ENCODE measurements at places on chromosomes 4 and X.
A peak's percentile ranks its signal among the peaks of the same experiment; 100 is the strongest.

DNA sequence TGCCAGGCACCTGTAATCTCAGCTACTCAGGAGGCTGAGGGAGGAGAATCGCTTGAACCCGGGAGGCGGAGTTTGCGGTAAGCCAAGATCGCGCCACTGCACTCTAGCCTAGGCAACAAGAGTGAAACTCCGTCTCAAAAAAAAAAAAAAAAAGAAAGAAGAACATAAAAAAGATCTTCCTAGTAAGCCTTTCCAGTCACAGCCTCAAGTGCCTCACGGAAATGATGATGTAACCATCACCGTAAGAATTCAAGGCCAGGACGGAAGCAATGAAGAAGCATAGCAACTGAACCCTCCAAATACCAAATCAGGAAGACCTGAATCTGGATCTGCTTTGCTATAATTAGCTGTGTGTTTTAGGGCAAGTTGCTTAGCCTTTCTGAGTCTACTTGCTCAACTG lies 28.8 kb downstream of the RBM47 start:
- DNase-seq: no peak

GRCh38 chrX:140548985-140549384 lies 44.1 kb upstream of the SOX3 start:
- DNase-seq: no peak

DNA sequence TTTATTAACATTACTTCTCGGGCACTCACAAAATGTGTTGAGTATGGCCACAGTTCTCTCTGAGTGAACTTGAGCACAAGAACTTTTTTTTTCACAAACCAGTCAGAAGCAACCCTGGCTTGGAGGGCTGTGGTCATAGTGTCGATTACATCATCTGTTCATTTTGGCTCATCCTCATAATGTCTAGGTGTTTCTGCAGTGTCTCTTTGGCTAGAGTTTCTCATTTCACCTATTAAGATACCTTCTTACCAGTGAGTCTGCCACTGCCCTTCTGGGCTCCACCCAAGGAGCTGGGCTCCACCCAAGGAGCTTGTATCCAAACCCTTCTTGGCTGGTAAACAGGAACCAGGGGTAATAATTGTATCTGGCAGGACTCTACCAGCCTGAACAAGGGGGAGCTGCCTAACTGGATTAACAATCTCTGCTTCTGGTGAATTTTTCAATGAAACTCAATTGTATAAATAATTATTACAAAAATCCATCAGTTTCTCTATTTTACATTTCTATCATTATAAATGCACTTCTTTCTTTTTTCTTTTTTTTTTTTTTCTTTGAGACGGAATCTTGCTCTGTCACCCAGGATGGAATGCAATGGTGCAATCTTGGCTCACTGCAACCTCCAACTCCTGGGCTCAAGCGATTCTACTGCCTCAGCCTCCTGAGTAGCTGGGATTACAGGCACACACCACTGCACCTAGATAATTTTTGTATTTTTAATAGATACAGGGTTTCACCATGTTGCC lies 667.7 kb upstream of the SLIT2 start:
- no peak for DNase-seq

GRCh38 chr4:8108261-8108660 lies 50.4 kb downstream of the ABLIM2 start:
- DNase-seq: no peak

DNA sequence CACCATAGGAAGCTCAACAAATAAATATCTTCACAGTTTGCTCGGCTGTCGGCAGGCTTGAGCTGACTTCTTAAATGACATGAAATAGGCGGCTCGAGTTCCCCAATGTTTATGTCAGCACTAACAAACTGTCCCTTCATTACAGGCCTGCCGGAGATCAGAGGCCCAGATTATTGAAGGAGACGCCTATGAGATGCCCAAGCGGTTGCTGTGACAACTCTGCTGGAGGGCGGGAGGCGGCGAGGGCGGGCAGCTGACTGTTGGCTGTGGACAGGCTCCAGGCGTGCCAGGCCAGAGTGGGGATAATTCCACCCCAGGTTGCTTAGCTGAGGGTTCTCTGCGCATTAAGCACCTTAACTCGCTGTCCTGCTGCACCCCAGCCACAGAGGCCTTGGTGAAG lies 39.2 kb upstream of the MSX1 start:
- DNase-seq: no peak

DNA sequence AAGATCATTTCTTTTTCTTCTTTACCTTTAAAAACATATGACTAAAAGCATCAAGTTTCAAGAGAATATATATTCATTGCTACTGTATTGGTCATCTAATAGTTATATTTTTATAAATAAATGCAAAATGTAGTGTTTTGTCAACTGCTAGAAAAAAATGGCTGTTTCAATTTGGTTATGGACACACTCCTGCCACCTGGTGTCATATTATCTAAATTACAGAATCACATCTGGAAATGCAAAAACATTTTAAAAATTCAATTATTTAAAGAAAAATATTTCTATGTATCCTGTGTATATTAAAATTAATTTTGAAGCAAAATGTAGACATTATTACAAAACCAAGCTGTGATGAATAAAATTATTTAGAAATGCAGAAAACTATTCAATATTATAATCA lies 329.4 kb upstream of the PCDH18 start:
- DNase-seq: no peak

DNA sequence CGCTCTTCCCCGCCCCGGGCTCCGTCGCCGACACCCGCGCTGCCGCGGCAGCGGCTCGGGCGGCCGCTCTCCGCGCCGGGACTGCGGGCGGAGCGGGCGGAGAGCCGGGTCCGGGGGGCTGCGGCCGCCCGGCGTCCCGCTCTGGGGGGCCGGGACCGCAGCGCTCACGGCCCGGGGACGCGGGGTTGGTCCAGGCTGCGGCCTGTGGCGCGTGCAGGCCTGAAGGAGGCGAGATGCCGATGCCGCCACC lies 492 bp downstream of the GALNT7 start:
- no peak for DNase-seq

DNA sequence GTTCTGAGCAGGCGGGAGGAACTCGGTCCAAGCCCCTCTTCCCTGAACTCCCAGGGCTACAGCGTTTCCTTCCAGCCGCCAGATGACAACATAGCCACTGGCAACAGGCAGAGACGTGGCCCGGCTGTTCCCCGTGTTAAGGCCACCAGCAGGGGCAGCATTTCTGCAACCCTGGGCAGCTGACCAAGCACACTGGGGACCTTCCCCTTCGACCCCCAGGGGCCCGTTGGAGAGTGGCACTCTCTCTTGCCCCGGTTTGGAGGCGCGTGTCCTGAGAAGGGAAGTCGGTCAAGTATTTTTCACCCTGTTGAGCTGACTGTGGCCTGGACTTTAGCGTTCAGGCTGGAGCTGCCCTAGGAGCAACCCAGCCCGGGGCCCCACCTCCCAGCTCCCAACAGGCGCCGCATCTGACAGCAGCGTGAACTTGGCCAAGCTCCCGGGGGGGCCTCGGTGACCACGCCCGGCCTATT lies 37.6 kb downstream of the ZBTB49 start:
- DNase-seq: no peak

DNA sequence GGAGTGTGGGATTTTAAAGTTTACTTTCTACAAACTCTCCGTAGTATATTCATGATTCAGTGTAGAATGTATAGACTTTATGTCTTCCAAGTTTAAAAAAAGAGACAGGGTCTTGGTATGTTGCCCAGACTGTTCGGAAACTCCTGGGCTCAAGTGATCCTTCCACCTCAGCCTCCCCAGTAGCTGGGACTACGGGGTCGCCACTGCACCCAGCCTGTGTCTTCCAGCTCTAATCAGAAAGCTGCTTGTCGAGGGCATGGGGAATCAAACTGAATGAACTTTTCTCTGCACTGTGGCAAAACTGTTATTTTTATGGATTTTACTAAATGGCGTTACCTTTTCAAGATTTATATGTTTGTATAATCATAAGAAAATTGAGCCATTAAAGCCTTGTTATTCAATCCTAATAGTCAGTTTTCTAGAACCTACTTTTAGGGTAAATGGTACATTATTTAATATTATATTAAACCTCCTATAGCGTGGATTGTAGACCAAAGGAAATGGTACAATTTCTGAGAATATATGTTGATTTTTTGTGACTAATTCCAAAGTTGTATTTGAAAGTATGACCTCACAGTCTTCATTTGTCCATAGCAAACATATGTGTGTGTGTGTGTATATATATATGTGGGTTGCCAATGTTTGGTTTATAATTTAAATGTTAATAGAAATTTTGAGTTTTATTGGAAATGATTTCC lies 1.1 kb downstream of the BLOC1S4 start:
- DNase-seq: no peak

DNA sequence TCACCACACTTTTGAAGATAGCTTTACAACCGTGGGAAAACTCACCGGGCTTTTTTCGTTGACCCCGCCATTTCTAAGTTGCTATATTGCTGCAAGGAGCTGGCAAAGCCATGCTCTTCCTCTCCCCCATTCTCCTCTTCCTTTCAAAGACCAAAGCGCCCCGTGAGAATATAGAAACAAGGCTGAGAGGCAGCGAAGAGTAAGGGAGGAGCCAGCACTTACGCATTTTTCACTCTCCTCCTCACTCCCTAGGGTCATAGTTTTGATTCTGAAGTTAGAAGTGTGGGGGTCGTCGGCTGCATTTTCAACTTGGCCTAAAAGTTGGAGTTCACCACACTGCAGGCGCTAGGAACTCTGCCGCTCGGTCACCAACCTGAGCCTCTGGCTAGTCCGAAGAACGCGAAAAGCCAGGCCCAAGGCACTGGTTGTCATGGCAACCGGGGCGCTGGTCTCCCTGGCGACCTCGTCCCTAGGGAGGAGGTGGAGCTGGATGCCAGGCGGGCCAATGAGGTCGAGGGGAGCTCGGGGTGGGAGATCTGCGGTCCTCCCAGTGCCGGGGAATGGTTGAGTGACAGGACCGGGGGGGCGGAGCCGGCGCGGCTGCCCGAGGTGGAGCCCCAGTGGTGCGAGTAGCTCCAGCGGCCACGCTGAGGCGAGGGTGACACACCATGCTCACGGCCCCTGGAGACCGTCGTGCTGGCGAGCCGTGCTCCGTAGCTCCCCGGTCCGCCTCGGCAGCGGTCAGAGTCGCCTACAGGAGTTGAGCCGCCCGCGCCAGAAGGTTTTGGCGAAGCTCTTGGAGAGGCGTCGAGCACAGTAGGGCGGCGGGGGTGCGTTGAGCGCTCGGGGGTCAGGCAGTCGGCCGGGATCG lies at the start of gene PTPN13:
PTPN13 (plus strand) TSS at position 628 of the 871 bp plus-strand sequence. CDS start 40,942 bp downstream, outside the sequence.
- DNase-seq: peak; percentile 53

GRCh38 chr4:119641765-119642164 lies 13.2 kb upstream of the PDE5A start:
- no peak for DNase-seq

DNA sequence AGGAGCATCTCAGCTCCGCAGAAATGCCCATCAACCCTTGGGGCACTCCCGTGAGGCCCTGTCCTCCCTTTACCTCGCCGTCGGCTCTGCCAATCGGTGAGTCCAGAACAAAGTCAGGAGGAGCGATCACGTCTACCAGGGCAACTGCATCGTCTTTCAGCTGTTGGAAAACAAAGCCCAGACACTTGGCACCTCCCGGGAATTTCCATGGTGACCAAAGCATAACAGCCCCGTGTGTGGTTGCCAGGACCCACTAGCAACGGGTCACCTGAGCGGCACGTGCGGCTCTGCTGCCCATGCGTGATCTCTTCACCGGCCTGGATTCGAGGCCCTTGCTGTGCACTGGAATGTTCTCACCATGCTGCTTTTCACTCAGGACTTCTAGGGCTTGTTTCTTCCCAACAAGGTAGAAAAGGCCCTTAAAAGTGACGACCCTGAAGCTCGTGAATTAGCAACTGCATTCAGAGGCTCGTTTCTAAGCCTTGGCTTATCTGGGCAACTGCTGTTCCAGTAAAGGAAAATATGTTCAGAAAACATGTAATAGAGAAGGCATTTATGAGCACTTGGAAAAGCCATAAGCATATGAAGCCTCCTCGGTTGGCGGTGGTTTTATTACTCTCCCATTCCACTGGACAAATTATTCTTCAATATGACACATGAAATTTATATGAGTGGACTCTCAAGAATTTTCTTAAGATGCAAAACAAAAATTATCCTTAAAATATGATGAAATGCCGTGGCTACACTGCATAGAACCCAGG lies 69.5 kb downstream of the ACOX3 start:
- DNase-seq: no peak
